ENCODE measurements at places on chromosomes 4 and X.

GRCh38 chr4:6856391-6856790, 53.2 kb upstream of the TBC1D14 start:
- no peak for DNase-seq

GRCh38 chr4:22573198-22573597, 57.3 kb upstream of the ADGRA3 start:
- no peak for DNase-seq

- DNase-seq = no peak
These were observed 153.5 kb downstream of the CAMK2D start for GRCh38 chr4:113607998-113608397.

- no peak for DNase-seq
These were observed 1537.0 kb downstream of the C4orf33 start for GRCh38 chr4:130632731-130633604.

GRCh38 chrX:136780763-136781162, at the start of gene ARHGEF6:
ARHGEF6 (minus strand) TSS chrX:136780932; CDS start chrX:136780882, 50 bp downstream.
- DNase-seq = peak; percentile 87
